Nephron progenitor cell (in vitro differentiated cells): ENCODE measurements at places on chromosomes 3 and 15.
A peak's percentile ranks its signal among the peaks of the same experiment; 100 is the strongest.

DNA sequence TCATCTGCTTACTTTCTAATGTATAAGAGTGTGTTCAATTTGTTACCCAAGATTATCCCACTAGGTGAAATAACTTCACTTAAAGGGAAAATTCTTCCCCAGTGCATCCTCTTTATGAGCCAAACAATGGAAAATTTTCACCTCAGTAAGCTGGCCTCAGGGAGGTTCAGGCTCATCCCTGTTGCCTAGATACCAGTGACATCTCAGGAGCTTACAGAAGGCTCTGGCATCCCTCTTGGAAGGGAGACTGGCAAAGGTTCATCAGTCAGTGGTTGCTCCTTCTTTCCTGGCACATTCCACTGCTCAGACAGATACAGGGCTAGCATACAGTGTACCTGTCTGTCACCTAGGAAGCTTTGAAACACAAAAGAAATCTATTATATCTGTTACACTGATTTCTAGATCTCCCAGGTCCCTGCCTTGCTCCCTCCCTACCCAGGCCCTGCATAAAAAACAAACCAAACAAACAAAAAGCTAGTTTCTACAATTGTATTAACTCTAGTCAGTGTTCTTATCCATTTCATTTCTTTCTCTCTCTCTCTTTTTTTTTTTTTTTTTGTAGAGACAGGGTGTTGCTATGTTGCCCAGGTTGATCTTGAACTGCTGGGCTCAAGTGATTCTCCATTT is 1.7 kb downstream of the IP6K2 start:
- peaks cover 49% of the 10 kb centered on the region for H3K4me1 ChIP-seq
- H3K36me3 ChIP-seq: peaks cover 46% of the 10 kb centered on the region
- DNase-seq: peak; percentile 18

DNA sequence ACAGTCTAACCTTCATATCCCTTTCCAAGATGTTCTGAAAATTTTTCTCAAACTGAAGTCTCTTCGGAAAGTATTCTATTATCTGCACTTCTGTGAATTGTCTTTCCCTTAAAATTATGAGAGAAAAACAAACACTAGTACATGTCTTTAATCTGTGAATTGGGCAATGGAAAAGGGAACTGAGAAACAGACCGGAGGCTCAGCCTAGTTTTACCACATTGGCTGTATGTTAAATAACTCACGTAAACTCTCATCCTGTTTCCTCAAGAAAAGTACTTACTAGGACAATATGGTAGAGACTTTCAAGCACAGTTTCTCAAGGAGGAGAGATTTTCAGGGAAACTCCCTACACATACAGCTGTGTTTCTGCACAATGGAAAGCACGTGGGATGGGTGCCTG is 982.2 kb upstream of the SEMA6D start:
- H3K4me3 ChIP-seq: no peak overlapping the region
- no peaks in the 10 kb centered on the region for H3K36me3 ChIP-seq
- H3K4me1 ChIP-seq: no peaks in the 10 kb centered on the region
- DNase-seq: no peak
- no peak overlapping the region for H3K27ac ChIP-seq

DNA sequence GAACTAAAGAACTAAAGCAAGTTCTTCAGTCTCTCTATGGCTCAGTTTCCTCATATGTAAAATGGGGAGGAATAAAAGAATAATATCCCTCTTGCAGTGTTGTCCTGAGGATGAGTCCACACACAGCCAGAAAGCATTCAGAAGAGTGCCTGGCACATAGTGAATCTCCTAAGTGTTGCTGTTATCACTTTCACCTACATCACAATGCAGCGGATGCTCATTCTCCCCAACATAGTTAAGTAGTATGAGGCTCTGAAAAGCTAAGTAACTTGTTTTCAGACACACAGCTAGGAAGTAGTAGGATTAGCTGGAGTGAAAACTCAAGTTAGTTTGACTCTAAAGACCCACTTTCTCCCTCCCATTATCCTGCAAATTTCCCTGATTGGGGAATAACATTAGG is 9.1 kb upstream of the USP3 start:
- H3K36me3 ChIP-seq: no peaks in the 10 kb centered on the region
- DNase-seq: no peak
- H3K27me3 ChIP-seq: peaks cover 7% of the 10 kb centered on the region
- H3K4me1 ChIP-seq: peaks cover 29% of the 10 kb centered on the region
- H3K27ac ChIP-seq: no peak overlapping the region

GRCh38 chr3:195443391-195443989 is 670 bp upstream of the ACAP2 start:
- peaks cover 49% of the 10 kb centered on the region for H3K4me1 ChIP-seq
- no peaks in the 10 kb centered on the region for H3K36me3 ChIP-seq

- H3K27me3 ChIP-seq: peaks cover 55% of the 10 kb centered on the region
- H3K4me1 ChIP-seq: peaks cover 78% of the 10 kb centered on the region
- H3K27ac ChIP-seq: peak overlapping the region; percentile 88
- DNase-seq: peak; percentile 57
- H3K4me3 ChIP-seq: peak overlapping the region; percentile 93
Measured at GRCh38 chr15:60004846-60005351, 788 bp downstream of the FOXB1 start.

DNA sequence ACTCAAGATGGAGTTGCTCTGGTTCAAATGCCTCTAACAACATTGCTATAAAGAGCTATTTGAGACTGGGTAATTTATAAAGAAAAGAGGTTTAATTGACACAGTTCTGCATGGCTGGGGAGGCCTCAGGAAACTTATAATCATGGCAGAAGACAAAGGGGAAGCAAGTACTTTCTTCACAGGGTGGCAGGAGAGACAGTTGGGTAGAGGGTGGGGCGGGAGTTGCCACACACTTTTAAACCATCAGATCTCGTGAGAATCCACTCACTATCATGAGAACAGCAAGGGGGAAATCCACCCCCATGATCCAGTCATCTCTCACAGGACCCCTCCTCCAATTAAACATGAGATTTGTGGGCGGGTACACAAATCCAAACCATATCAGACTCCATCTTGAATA is 30.7 kb downstream of the MAP2K5 start:
- H3K27ac ChIP-seq: peak overlapping the region; percentile 14
- no peaks in the 10 kb centered on the region for H3K27me3 ChIP-seq
- no peak overlapping the region for H3K4me3 ChIP-seq
- no peak for DNase-seq
- peaks cover 74% of the 10 kb centered on the region for H3K4me1 ChIP-seq
- peaks cover 24% of the 10 kb centered on the region for H3K36me3 ChIP-seq

DNA sequence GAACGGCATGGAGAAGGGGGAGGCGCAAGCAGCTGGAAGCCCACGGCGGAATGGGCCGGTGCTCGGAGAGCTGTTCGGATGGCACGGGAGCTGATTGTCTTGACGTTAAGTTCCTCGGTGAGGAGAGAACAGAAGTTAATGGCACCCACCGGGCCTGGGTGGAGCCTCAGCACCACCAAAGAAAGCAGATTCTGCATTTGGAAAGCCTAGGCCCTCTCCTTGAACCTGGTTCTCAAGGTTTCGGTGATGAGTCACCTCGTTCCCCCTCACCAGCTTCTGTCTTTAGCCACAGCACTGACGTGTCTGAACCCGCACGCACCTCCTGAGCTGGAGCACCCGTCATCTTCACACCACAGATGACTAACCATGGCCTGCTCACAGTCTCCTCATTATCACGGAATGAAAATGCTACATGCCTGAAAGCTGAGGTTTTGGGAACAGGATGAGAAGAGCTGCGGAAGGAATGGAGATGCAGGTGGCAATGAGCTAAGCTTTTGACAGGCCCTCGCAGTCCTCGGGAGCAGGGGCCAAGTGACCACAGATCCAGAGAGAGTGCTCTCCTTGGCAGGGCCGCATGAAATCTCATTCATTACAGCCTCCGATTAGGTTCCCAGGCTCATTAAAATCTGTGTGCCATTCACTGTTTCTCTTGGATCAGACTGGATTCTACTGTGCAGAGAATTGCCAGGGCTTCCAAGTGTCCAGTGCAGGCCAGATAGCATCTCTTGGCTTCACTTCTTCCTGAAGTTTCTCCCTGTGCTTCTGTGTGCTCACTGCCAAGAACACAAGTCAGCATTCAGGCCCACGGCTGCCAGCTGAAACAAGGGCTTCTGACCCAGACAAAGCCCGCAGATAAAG is 96.3 kb upstream of the DLG1 start:
- H3K4me3 ChIP-seq: no peak overlapping the region
- peaks cover 2% of the 10 kb centered on the region for H3K27me3 ChIP-seq
- H3K36me3 ChIP-seq: no peaks in the 10 kb centered on the region
- peak overlapping the region; percentile 71 for H3K27ac ChIP-seq

- H3K27me3 ChIP-seq: no peaks in the 10 kb centered on the region
- H3K36me3 ChIP-seq: peaks cover 15% of the 10 kb centered on the region
- no peaks in the 10 kb centered on the region for H3K4me1 ChIP-seq
Measured at GRCh38 chr15:58777107-58777506, 6.0 kb downstream of the MINDY2 start.

DNA sequence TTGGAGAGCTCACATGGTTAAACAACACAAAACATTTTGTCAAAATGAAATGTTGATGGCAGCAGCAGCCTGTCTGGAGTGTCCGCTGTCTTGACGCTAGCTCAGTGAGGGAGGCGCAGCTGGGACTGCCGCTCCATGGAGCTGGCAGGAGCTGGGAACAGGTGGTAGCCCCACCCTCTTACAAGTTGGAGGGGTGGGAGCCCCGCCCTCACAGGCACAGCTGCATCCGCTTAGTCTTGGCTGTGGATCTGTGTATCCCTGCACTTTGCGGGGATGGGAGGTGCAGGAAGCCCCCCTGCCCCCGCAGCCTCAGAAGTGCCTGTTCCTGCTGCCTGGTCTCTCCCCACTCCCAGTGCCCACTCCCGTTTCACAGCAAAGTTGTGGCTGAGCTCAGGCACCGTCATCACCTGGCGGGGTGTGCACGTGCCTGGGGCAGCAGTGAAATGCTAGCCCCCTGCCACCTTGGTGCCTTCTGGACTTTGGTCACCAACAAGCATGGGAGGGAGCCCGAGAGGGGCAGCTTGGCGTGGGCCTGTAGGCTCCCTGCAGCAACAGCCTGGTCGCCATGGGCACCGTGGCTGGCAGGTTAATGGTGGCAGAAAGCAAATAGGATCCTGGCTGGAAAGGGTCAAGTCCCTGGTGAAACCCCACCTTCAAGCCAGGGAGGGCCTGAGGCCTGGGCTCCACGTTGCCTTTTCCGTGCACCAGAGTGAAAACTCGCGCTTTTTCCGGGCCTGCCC is 53.8 kb upstream of the CADM2 start:
- H3K36me3 ChIP-seq: no peaks in the 10 kb centered on the region
- DNase-seq: no peak
- H3K27me3 ChIP-seq: no peaks in the 10 kb centered on the region
- no peaks in the 10 kb centered on the region for H3K4me1 ChIP-seq

- H3K27me3 ChIP-seq: no peaks in the 10 kb centered on the region
- H3K4me3 ChIP-seq: no peak overlapping the region
- H3K36me3 ChIP-seq: no peaks in the 10 kb centered on the region
- peaks cover 6% of the 10 kb centered on the region for H3K4me1 ChIP-seq
- no peak overlapping the region for H3K27ac ChIP-seq
- no peak for DNase-seq
Measured at GRCh38 chr3:29515451-29515850, 234.6 kb downstream of the RBMS3 start.

GRCh38 chr3:152641198-152641597 is 193.7 kb upstream of the P2RY1 start:
- H3K27ac ChIP-seq: no peak overlapping the region
- H3K4me3 ChIP-seq: no peak overlapping the region
- peaks cover 10% of the 10 kb centered on the region for H3K4me1 ChIP-seq
- H3K27me3 ChIP-seq: no peaks in the 10 kb centered on the region

- no peaks in the 10 kb centered on the region for H3K36me3 ChIP-seq
- H3K4me3 ChIP-seq: no peak overlapping the region
- no peak overlapping the region for H3K27ac ChIP-seq
- no peak for DNase-seq
- peaks cover 5% of the 10 kb centered on the region for H3K4me1 ChIP-seq
Measured at GRCh38 chr15:90845201-90845949, 23.0 kb upstream of the FURIN start.

DNA sequence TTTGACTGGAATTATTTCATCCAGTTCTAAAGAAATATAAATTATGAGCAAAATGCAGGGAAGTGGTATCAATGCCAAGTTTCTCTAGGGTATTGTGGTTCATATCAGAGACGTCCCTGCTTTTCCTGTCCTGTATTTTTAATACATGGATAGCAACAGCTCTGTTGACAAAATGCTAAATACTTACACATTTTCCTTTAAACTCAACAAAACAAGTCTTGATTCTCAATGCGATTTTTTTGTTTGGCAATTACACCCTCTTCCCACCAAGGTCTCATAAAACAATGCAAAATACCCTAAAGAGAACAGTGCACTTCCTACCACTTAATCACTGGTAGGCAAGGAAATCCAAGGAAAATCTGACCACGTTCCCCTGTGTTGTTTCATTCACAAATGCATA is 120.0 kb downstream of the DUT start:
- peaks cover 10% of the 10 kb centered on the region for H3K36me3 ChIP-seq
- H3K27ac ChIP-seq: peak overlapping the region; percentile 15
- no peak for DNase-seq
- H3K4me1 ChIP-seq: no peaks in the 10 kb centered on the region

GRCh38 chr3:54372232-54372631 is 249.9 kb downstream of the CACNA2D3 start:
- peaks cover 8% of the 10 kb centered on the region for H3K4me1 ChIP-seq
- H3K36me3 ChIP-seq: no peaks in the 10 kb centered on the region
- no peak overlapping the region for H3K27ac ChIP-seq

- no peak for DNase-seq
- no peak overlapping the region for H3K27ac ChIP-seq
- no peaks in the 10 kb centered on the region for H3K4me1 ChIP-seq
- no peak overlapping the region for H3K4me3 ChIP-seq
Measured at GRCh38 chr3:24318677-24319287, 175.9 kb downstream of the THRB start.

DNA sequence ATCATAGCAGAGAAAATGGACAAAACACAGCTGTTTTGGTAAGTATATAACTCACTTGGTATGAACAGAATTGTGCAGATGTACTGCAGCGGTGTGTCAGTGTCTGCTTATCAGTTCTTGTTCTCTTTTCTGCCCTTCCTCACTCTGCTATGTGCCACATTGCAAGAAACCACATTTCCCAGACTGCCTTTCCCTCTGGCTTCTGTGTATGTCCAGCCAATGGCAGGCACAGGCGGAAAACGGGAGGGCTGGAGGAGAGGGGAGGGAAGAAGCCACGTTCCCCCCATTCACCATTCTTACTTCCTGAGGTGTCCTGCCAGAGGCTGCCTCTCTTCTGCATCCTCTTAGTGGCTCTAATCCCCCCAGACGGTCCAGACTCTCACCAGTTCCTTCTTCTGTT is 15.4 kb downstream of the HHLA2 start:
- no peaks in the 10 kb centered on the region for H3K4me1 ChIP-seq
- H3K36me3 ChIP-seq: no peaks in the 10 kb centered on the region
- no peak for DNase-seq
- no peak overlapping the region for H3K27ac ChIP-seq
- no peaks in the 10 kb centered on the region for H3K27me3 ChIP-seq
- H3K4me3 ChIP-seq: no peak overlapping the region

DNA sequence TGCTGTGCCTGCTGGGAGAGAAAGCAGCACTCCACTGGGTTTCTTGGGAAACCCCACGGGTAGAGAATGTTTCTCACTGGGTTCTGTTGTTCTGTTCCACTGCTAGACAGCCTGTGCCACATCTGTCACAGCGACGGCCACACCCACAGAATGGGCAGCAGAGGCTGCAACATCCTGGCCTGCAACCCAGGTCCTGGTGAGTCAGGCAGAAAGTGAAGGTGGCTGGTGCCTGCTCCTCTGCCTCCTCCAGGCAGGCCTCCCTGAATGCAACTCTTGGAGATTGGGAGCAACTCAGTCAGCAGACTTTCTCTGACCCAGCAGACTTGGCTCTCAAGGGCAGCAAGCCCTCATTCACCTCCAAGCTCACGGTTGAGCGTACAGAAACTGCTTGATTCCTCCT is 13.0 kb downstream of the C3orf18 start:
- H3K4me3 ChIP-seq: no peak overlapping the region
- no peak for DNase-seq
- no peak overlapping the region for H3K27ac ChIP-seq
- H3K27me3 ChIP-seq: peaks cover 5% of the 10 kb centered on the region
